ENCODE measurements at places on chromosomes 12 and 14. TPM values are rescaled to one million over a fixed set of nuclear protein-coding genes. Genes with fewer than 3 reads are reported as not detected.

CACNA2D4 gene
- total RNA-seq, result 0.29 TPM

BCL2L14 gene
- total RNA-seq, result not detected

DERA gene
- total RNA-seq, result 44.0 TPM

C14orf39 gene
- not detected for total RNA-seq

LTB4R gene
- total RNA-seq, result 10.5 TPM

ESPL1 gene
- 33.5 TPM for total RNA-seq

PGAM5 gene
- total RNA-seq, result 81.7 TPM

CCDC184 gene
- total RNA-seq, result 0.82 TPM

SDR9C7 gene
- not detected for total RNA-seq

Measured in A375 (cell line).